ENCODE measurements at places on chromosomes 7 and 10. TPM values are rescaled to one million over a fixed set of nuclear protein-coding genes. Genes with fewer than 3 reads are reported as not detected.

DNA sequence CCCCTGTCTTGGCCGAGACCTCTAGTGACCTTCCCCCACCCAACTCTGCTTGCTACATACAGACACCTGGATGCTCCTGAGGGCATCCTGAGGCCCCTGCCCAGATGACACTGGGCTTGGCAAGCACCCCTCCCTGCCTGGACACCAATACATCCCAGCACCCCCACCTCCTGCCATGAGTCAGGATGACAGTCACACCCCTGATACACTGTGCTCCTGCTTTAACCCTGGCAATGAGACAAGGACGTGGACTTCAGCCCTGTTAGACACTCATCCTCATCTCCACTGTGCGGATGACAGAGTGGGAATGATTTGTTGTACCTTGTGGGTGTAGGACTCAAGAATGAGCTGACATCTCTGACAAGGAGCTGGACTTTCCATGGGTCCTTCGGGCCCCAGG lies 186.3 kb upstream of the ADCY1 start:
- no peaks in the 10 kb centered on the region for H3K36me3 ChIP-seq
- H3K27me3 ChIP-seq, result no peaks in the 10 kb centered on the region
- no peak overlapping the region for H3K27ac ChIP-seq

DNA sequence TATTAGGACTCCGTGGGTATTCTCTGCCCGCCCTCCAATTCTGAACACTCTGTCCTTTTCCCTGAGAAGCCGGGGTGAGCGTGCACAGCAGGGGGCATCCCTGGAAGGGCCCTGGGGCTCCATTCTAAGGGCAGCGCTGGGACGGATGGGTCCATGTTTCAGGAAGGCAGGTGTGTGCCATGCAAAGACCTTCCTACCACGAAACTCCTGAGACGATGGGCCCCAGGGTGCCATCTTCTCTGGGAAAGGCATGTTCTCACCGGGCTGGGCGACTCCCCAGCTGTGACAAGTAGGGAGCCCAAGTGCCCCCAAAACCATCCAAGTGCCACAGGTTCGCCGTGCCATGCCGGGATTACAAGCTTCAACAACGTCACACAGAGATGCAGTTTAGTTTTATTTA lies 256.7 kb downstream of the DNAJB6 start:
- no peaks in the 10 kb centered on the region for H3K27me3 ChIP-seq
- H3K36me3 ChIP-seq, result no peaks in the 10 kb centered on the region
- DNase-seq, result no peak
- no peak overlapping the region for H3K4me3 ChIP-seq
- no peaks in the 10 kb centered on the region for H3K4me1 ChIP-seq
- H3K27ac ChIP-seq, result no peak overlapping the region

GRCh38 chr10:4672201-4672600 lies 153.8 kb upstream of the AKR1E2 start:
- H3K4me1 ChIP-seq, result no peaks in the 10 kb centered on the region
- no peak overlapping the region for H3K4me3 ChIP-seq

The FFAR4 gene
- not detected for total RNA-seq

DNA sequence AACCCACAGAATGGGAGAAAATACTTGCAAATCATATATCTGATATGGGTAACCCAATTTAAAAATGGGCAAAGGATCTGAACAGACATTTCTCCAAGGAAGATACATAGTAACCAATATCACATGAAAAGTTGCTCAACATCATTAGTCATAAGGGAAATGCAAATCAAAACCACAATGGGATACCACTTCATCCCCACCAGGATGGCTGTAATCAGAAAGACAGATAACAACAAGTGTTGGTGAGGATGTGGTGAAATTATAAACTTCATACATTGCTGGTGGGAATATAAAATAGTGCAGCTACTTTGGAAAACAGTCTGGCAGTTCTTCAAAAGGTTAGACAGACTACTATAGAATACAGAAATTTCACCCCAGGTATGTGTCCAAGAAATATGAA lies 19.3 kb downstream of the AOC1 start:
- H3K4me1 ChIP-seq, result no peaks in the 10 kb centered on the region
- no peak overlapping the region for H3K27ac ChIP-seq
- H3K4me3 ChIP-seq, result no peak overlapping the region
- DNase-seq, result no peak
- H3K27me3 ChIP-seq, result peaks cover 53% of the 10 kb centered on the region

DNA sequence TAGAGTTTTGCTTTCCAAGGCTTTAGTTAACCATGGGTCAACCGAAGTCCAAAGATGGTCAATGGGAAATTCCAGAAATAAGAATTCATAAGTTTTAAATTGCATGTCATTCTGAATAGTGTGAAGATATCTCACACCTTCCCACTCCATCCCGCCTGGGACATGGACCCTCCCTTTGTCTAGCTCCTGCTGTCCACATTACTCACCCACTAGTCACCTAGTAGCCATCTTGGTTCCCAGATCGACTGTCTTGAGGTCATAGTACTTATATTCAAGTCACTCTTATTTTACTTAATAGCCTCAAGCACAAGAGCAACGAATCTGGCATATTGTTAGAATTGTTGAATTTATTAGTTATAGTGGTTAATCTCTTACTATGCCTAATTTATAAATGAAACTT lies 366.6 kb downstream of the PRPF18 start:
- H3K4me1 ChIP-seq, result no peaks in the 10 kb centered on the region
- H3K27me3 ChIP-seq, result no peaks in the 10 kb centered on the region
- H3K36me3 ChIP-seq, result no peaks in the 10 kb centered on the region
- H3K27ac ChIP-seq, result no peak overlapping the region
- no peak for DNase-seq
- H3K4me3 ChIP-seq, result no peak overlapping the region

GRCh38 chr10:6023661-6024333 lies 38.4 kb downstream of the IL2RA start:
- peaks cover 51% of the 10 kb centered on the region for H3K4me1 ChIP-seq
- no peak overlapping the region for H3K4me3 ChIP-seq
- H3K27me3 ChIP-seq, result no peaks in the 10 kb centered on the region
- DNase-seq, result no peak
- H3K27ac ChIP-seq, result peak overlapping the region; percentile 66

The LDB3 gene
- total RNA-seq, result 0.05 TPM

The CFTR gene
- total RNA-seq, result not detected

DNA sequence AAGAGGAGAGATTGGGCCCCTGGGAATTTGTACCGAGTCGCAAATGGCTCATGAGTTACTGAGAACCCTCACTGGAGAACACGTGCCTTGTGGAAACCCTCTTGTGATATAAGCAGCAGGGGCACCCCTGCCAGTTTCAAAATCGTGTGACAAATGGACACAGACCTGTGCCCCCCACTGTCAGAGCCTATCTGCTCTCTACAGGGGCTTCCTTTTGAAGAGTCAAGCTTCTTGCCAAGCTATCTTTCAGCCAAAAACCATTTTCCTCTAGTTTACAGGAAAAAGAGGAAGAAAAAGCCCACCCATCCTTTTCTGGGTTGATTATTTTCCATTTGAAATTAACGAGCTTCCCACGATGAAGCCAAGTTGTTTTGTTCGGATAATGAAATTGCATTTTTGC lies 64.1 kb upstream of the MPP7 start:
- H3K27ac ChIP-seq, result peak overlapping the region; percentile 96
- H3K27me3 ChIP-seq, result no peaks in the 10 kb centered on the region
- peaks cover 54% of the 10 kb centered on the region for H3K4me1 ChIP-seq
- H3K4me3 ChIP-seq, result no peak overlapping the region
- DNase-seq, result no peak
- peaks cover 20% of the 10 kb centered on the region for H3K36me3 ChIP-seq

The GPR15LG gene
- not detected for total RNA-seq

- H3K4me1 ChIP-seq, result no peaks in the 10 kb centered on the region
- DNase-seq, result no peak
- H3K36me3 ChIP-seq, result peaks cover 3% of the 10 kb centered on the region
- H3K4me3 ChIP-seq, result no peak overlapping the region
- peaks cover 1% of the 10 kb centered on the region for H3K27me3 ChIP-seq
Measured at GRCh38 chr7:16960337-16960965, 78.7 kb upstream of the AGR3 start.

The MOGAT3 gene
- total RNA-seq, result not detected

GRCh38 chr10:2301227-2301626 lies 563.9 kb upstream of the ADARB2 start:
- H3K27ac ChIP-seq, result no peak overlapping the region
- H3K4me3 ChIP-seq, result no peak overlapping the region
- DNase-seq, result no peak
- no peaks in the 10 kb centered on the region for H3K36me3 ChIP-seq
- H3K27me3 ChIP-seq, result no peaks in the 10 kb centered on the region
- H3K4me1 ChIP-seq, result no peaks in the 10 kb centered on the region

GRCh38 chr7:4361774-4362173 lies 320.3 kb upstream of the FOXK1 start:
- no peaks in the 10 kb centered on the region for H3K36me3 ChIP-seq
- no peak overlapping the region for H3K4me3 ChIP-seq
- no peak for DNase-seq
- H3K27me3 ChIP-seq, result no peaks in the 10 kb centered on the region
- no peaks in the 10 kb centered on the region for H3K4me1 ChIP-seq
- no peak overlapping the region for H3K27ac ChIP-seq

The GBX1 gene
- not detected for total RNA-seq

- no peak for DNase-seq
- no peaks in the 10 kb centered on the region for H3K36me3 ChIP-seq
- H3K27me3 ChIP-seq, result peaks cover 11% of the 10 kb centered on the region
- no peak overlapping the region for H3K27ac ChIP-seq
- H3K4me1 ChIP-seq, result peaks cover 15% of the 10 kb centered on the region
- H3K4me3 ChIP-seq, result no peak overlapping the region
Measured at GRCh38 chr7:80151274-80151665, 16.6 kb downstream of the GNAI1 start.
